ENCODE measurements at places on chromosomes 7 and 10.

- DNase-seq, result no peak
Measured at GRCh38 chr7:48183370-48183743, 12.1 kb downstream of the ABCA13 start.

DNA sequence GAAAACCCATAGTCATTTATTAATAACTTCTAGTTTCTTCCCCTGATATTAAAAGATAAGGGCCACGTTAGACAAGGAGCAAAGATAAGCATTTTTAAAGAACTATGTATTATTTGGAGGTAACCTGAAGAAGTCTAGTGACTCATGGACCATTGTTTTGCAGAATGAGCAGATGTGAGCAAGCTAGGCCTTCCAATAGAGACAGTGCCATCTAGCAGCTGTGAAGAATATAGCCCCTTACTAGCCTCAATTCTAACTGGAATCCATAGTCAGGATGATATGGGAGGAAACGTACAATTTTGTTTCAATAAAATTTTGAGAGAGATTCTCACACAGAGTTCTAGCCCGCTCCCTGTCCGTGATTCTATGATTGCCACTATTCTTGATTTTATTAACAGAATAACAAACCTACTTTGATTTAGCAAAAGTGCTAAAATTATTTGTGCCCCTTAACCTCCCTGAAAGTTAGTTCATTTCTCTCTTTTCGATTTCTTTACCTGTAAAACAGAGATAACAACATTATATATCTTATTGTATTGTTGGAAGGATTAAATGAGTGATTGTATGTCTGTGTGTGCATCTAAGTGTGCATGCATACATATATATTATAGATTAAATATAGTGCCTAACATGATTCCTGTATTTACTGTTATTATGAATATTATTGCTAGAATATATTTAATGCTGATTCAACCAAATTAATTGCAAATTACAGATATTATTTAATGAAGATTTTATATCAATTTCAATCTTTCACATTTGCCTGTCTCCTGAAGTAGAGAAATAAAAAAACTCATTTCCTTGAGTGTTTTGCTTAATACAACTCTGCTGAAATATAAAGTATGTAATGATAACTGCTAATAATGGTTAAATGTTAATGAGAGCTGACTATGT, 22.7 kb downstream of the FAM237B start:
- no peak for DNase-seq

DNA sequence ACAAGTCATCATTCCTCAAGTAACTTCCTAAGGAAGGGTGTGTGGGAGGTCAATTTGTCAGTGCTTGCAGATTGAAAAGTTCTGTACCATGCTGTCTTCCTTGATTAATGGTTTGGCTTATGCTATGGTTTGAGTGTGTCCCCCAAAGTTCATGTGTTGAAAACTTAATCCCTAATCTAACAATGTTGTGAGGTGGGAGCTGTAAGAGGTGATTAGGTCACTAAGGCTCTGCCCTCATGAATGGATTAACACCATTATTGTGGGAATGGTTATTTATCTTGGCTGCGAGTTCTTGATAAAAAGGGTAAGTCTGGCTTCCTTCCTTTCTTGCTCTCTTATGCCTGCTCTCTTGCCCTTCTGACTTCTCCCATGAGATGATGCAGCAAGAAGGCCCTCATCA, 29.3 kb upstream of the TMEM229A start:
- DNase-seq, result no peak

DNA sequence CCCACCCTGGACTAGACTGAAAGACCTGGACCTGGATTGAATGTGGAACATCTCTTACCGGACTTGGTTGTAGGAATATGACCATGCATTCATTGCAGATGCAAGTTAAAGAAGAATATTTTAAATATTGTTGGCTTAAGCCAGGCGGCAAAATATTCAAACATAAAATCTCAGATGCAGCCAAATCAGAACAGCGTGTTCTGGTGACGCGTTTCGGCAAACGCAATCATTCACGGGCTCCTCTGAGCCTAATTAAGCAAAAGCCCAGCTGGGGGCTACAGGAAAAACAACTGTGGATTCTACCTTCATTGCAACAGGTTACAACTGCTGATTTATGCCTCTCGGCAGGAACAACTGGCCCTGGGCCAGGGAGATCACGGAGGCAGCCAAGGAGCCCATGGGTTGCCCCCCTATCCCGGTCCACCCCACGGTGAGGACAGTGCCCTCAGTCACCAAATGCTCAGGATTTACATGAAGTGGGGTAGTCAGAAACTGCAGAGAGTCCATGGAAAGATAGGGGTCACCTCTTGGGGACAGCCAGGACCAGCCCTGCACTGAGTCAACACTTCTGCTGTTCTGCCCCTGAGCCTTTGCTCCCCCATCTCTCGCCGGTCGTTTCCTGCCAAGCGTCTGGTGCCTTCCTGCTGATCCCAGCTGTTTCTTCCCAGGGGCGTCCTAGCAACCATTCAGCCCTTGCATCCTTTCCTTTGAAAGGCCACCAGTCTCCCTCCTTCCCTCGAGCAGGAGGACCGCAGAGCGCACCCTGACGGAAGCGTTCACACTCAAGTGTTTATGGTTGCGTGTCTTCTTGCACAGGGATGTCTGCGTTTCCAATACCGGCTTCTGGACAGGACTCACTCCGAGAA, 64.4 kb upstream of the SFMBT2 start:
- no peak for DNase-seq

GRCh38 chr10:34187201-34187600, 627.9 kb downstream of the PARD3 start:
- DNase-seq, result no peak

- no peak for DNase-seq
Measured at GRCh38 chr7:5396999-5397663, 26.5 kb downstream of the TNRC18 start.

GRCh38 chr7:64643566-64643965, 22.4 kb upstream of the ZNF107 start:
- no peak for DNase-seq

DNA sequence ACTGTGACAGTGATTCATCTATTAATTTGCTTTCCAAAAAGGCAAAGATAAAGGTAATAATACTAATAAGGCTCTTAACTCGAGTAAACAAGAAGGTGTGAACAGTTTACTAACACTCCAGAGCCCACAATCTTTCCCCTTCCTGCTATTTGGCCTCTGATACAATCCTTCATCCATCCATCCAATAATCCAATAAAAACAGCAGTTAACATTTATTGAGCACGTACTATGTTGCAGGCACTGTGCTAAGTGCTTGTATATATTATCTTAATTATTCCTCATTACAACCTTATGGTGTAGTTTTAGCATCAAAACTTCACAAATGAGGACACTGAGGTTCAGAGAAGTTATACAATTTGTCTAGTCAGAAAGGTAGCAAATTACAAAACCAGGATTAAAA, 49.5 kb downstream of the EZH2 start:
- DNase-seq, result no peak

DNA sequence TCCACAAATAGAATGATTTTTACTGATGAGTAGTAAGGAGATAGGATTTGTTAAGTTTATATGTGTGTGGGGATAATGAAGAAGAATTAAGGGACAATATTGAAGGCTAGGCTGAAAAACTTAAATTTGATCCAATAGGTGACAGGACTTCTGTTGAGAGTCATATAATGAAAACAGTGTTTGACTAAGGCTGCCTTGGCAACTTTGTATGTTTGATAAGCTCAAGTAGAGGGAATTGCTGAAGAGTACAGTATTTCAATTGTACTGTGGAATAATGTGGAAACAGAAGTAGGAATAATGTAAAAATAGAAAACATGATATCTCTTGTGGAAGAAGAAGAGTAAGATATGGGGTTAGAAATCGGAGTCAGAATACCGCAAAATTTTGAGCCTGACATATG, 10.5 kb downstream of the R3HCC1L start:
- no peak for DNase-seq

DNA sequence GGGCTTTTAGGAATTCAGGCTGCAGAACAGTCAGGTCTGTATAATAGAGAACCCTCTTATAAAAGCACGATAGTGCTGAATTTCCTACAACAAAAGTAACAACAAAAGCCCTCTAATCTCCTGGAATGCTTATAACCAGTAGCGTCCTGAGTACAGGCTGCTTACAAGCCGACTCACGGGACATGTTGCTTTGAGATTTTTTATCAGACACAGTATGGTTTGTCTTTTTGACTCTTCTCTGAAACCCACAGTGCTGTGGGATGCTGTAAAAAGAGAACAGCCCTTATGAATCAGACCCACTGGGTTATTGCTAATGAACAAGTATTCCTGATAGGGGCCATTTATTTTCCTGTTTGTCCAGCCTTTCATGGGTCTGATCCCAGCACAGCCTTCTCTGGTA, 59.4 kb downstream of the PLPP4 start:
- no peak for DNase-seq

DNA sequence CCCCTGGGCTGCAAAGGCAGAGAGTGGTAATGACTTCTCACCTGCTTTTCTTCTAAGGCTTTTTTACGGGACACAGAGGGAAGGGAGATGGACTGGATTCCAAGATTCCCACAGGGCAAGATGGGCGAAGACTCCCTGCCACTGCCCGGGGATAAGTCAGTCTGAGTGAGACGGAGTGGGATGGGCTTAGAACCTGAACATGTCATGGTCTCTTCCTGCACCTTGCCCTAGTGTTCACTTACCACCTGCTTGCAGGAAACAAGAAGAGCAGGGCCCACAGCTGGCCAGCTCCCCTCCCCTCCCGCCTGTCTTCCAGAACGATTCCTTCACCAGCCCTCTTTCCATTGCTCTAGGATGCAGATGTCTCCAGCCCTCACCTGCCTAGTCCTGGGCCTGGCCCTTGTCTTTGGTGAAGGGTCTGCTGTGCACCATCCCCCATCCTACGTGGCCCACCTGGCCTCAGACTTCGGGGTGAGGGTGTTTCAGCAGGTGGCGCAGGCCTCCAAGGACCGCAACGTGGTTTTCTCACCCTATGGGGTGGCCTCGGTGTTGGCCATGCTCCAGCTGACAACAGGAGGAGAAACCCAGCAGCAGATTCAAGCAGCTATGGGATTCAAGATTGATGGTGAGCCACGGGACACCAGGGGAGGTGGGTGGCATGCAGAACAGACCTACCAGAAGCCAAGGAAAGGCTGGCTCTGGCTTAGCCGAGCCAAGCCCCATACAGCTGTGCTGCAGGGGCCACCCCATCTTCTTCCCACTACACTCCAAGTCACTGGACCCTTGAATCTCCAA, 1.3 kb downstream of the SERPINE1 start:
- no peak for DNase-seq

DNA sequence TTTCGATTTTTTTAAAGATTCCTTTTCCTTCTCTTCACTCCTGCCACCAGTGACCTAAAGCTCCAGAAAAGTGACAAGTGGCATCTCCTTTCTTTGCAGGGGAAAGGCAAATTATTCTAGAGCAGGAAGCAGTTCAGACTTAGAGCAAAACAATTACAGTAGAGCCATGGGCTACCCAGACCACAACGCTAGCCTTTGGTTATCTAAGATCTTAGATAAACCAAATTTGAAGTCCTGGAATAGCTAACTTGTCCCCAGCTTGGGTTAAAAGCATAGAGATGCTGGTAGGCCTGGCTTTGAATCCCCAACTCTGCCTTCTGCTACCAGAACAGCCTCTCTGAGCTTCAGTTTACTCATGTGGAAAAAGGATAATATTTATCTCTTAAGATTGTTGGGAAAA, 38.4 kb downstream of the LGI1 start:
- DNase-seq, result no peak

GRCh38 chr7:118590107-118590506, 365.6 kb downstream of the ANKRD7 start:
- DNase-seq, result no peak

DNA sequence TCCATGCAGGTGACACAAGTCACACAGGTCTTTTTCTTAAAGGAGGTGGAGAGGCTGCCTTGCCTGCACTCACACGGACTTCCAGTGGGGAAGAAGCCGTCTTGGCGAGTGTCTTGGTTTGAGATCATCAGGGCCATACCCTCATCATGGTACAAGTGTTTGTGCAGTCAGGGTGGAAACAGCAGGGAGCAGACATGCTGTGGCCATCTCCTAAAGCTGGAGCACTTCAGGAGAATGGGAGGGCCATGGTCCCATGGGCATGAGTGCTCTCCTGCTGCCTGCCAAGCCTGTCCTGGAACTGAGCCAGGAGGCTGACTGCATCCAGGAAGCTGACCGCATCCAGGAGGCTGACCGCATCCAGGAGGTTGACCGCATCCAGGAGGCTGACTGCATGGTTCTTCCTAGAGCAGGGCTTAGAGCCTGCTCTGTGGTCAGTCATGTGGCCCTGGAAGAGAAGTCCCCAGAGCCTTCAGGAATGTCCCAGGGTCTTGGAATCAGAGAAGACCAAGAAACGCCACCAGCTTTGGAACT, 98.4 kb downstream of the ADARB2 start:
- DNase-seq, result no peak

DNA sequence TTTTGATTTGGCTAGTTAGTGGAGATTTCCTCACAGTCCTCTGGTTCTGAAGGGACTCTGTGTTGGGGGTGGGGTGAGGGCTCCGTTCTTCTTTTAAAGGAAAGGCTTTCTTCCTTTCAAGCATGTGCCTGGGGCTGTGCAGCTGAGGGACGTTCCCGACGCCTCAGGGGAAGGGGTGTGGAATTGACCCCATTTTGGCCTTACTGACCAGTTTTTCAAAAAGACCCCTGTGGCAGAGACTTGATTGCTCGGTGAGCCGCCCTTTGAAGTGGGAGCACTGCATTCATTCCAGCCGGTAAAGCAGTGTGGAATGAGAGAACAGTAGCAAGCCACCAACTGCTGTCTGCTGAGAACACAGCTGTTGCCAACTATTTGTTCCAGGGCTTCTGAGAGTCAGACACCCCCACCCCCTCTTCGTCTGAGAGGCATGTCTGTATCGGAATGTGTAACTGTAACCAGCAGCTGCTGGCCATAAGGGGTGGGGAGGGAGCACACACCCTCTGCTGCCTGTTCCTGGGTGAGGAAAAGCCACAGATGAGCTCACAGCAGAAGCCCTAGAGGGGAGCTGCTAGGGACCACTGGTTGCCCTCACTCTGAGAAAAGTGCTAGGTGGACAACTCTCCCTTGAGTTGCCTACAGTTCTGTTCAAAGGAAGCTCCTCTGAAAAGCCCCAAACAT, 33.2 kb downstream of the WBP1L start:
- DNase-seq, result peak; percentile 72

DNA sequence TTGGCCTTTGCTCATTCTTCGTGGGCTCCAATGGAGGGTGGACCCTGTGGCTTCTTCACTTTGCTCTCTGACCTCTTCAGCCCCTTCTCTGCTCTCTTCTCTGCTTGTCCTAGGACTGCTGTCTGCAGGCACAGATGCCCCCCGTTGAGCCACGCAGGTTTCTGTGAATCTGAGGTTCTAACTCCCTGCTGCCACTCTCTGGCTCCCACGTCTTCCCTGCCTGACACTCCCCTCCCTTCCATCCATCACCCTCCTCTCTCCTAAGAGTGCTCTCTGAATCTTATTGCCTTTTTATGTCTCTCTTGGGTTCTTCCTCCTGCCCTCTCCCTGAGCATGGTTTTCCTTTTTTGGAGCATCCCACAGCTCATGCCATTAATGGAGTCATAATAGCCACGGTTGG, 499.5 kb upstream of the GALNT17 start:
- no peak for DNase-seq

GRCh38 chr10:117757086-117757720, 214.7 kb downstream of the EMX2 start:
- no peak for DNase-seq
